ENCODE measurements at places on chromosomes 12 and 14. TPM values are rescaled to one million over a fixed set of nuclear protein-coding genes. Genes with fewer than 3 reads are reported as not detected.

- peak; percentile 87 for DNase-seq
Observed at GRCh38 chr14:100665511-100666032, 61.1 kb upstream of the DLK1 start.

DNA sequence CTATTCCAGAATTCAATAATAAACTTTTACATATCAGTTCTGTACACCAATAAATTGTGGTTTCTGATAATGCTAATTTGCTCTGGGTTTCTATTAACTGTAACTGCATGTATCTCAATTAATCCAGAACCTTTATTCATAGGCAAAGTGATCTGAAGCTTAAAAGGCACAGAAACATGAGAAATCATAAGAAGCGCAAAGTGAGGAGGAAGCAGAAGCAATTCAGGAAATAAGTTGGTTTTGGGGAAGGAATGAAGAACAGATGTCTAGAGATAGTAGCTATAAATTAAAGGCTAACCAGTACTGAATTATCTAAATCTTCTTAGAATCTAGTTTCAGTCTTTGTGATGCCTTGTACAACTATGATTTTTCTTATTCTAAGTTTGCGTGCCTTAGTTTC is 24.6 kb downstream of the KERA start:
- DNase-seq: no peak

GRCh38 chr14:65387628-65388027 is 24.9 kb upstream of the FUT8 start:
- DNase-seq: no peak

DNA sequence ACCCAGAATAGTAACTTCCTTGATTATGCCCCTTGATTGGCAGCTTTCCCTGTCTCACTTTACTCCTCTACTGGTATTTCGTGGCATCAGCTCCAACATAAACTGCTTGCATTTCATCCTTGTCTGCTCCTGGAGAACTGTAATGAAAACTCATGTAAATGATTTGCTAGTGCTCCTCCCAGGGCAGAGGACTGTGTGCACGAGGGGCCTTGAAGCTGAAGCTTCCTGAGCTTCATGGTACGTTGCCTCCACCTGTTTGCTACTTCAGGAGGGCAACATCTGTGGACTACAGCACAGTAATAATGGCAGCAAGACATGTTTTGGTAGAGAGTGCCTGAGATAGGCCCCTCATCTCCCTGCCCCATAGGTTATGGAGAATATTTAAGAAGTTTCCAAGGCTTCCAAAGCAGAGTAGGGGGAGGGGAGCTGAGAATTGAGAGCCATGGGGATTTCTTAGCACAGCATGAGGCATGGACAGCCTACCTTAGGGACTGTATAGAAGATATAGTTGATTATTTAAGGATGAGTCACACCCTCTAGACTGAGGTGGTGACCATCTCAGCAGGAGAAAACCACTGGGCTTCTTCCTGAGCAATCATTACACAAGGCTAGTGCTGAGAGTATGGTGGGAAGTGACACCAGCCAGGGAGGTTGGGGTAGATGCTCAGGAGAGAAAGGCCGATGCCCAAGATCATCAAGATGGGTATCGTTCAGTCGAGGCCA is 29.5 kb downstream of the CCDC198 start:
- DNase-seq: no peak

DNA sequence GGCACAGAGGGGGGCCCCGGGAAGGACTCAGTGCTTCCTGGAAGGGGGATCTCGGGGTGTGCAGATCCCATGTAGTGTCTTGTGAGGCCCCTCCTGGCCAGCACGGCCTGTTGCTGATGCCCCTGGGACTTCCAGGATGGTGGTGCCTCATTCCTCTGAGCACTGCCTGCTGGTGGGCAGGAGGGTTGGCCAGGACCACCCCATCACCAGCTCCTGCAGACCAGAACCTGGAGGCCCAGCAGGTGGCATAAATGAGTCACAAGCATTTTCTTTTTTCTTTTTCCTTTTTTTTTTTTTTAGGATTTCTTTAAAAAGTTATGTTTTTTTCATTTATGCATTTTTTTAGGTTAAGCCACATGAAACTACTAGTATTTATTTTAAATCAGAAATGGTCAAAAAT is 8.0 kb downstream of the MMP17 start:
- DNase-seq: peak; percentile 33

GRCh38 chr12:110353211-110353965 is 50.1 kb downstream of the ANAPC7 start:
- no peak for DNase-seq

- no peak for DNase-seq
Observed at GRCh38 chr14:61042220-61042619, 61.2 kb downstream of the SLC38A6 start.

DNA sequence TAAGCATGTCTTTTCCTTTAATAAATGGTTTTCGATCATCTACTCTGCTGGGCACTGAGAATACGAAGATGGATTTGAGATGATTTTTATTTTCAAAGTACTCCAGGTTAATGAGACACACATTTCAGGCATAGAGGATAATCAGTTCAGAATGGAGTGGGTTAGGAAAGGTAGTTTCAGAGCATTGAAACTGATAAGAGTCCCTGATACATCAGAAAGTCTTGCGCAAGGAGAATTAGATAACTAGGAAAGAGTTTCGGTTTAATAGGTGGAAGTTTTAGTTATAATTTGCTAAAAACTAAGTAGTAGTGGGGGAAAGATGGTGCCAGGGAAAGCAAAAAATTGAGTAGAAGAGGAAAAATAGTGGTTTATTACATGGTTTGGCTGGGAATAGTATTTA is 50.1 kb downstream of the ZDHHC17 start:
- DNase-seq: no peak

- DNase-seq: no peak
Observed at GRCh38 chr12:122206976-122207375, 3.5 kb downstream of the B3GNT4 start.

GRCh38 chr12:68798882-68799234 is 9.1 kb upstream of the MDM2 start:
- no peak for DNase-seq

DNA sequence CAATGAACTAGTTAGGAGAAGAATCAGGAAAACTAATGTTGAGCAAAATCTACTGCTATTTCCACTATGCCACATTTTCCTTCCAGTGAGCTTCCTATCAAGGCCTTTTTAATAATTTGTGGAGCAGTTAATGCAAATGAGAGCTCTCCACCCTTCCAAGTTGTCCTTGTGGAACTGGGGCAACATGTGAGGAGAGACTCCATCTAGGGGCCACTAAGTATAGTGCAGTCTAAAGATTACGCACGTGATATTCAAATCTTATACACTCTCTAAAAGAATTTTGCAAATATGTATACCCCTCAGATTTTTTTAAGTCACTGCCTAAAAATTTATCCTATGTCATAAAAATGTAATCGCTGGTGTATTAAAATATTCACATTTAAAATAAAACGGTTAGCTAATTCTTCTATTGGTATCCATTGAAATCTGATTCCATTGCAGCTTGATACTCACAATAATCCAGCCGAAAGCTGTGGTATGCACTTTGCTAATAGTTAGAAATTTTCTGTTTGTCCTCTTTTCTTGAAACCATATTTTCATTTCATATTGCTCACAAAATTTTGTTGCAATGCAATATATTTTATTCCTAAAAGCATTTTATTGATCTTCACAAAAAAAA is 100.1 kb downstream of the PAH start:
- DNase-seq: peak; percentile 51

DNA sequence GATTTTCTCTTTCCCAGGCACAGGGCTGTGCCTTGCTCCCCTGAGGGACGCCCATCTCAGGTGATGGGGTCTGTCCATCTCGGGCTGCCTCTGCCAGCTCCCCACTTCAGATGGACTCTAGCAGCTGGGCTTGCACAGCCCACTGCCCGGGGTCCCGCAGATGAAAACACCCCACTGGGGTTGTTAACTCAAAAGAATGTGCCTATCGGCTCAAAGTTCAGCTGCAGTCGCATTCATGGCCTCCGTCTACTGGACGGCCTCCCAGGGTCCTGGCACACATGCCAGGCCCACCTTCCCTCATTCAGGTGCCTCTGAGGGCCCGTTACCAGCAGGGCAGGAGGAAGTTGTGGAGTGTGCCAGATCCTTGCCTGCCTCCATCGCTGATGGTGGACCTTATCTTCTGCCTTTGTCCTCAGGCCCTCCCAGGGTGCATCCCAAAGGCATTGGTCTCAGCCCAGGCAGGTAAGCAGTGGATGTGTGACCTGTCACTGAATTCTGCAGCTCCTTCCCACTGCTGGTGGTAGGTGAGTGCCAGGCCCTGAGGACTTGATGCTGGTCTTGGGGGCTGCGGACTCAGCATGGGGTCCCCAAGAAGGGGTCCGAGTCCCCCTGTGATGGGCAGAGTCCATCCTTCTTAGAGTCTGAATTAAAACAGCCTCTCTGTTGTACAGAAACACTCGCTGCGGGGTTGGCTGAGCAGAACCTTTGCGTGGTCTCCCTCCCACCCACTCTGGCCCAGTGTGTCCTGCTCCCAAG is 324.6 kb upstream of the DIO3 start:
- no peak for DNase-seq

- DNase-seq: peak; percentile 63
Observed at GRCh38 chr14:59161561-59162175, 26.8 kb upstream of the DAAM1 start.

DNA sequence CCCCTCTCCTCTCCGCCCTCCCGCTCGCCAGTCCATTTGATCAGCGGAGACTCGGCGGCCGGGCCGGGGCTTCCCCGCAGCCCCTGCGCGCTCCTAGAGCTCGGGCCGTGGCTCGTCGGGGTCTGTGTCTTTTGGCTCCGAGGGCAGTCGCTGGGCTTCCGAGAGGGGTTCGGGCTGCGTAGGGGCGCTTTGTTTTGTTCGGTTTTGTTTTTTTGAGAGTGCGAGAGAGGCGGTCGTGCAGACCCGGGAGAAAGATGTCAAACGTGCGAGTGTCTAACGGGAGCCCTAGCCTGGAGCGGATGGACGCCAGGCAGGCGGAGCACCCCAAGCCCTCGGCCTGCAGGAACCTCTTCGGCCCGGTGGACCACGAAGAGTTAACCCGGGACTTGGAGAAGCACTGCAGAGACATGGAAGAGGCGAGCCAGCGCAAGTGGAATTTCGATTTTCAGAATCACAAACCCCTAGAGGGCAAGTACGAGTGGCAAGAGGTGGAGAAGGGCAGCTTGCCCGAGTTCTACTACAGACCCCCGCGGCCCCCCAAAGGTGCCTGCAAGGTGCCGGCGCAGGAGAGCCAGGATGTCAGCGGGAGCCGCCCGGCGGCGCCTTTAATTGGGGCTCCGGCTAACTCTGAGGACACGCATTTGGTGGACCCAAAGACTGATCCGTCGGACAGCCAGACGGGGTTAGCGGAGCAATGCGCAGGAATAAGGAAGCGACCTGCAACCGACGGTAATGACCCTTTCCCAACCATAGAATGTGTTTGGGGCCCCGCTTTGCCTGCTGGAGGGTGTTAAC is 615 bp downstream of the CDKN1B start:
- peak; percentile 25 for DNase-seq

- peak; percentile 77 for DNase-seq
Observed at GRCh38 chr12:110266980-110267620, 13.9 kb upstream of the ATP2A2 start.

GRCh38 chr14:67574156-67574555 is 25.9 kb downstream of the PIGH start:
- DNase-seq: no peak

- no peak for DNase-seq
Observed at GRCh38 chr12:3632256-3632655, 120.7 kb downstream of the CRACR2A start.

- DNase-seq: peak; percentile 98
Observed at GRCh38 chr12:27383429-27384260, 51.0 kb downstream of the BMAL2 start.

DNA sequence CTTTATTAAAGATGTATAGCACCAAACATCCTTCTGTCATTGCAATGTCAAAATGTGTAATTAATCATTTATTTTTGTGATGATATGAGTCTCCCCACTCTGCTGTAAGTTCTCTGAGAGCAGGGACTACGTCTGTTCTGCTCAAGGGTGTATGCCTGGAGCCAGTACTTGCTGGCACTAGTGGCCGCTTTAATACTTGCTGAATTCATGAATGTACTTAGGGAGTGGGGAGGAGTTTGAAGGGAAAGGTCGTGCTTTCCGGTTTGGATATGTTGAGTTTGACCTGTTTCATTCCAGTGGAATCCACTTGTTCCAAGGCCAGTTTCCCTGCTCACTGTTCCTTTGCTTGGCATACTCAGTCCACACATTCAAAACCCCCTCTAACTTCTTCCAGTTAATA is 1.9 kb upstream of the DCAF5 start:
- DNase-seq: peak; percentile 70

DNA sequence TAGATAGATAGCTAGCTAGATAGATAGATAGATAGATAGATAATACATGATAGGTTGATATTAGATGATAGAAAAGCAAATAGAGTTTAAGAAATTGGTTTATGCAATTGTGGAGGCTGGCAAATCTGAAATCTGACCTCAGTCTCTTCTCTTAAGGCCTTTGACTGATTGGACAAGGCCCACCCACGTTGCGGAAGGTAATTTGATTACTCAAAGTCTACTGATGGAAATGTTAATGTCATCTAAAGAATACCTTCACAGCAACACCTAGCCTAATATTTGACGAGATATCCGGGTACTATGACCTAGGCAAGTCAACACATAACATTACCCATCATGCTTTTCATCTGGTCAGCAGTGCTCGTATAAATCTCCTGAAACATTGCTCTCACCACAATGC is 190.4 kb downstream of the ZFP36L1 start:
- DNase-seq: no peak

DNA sequence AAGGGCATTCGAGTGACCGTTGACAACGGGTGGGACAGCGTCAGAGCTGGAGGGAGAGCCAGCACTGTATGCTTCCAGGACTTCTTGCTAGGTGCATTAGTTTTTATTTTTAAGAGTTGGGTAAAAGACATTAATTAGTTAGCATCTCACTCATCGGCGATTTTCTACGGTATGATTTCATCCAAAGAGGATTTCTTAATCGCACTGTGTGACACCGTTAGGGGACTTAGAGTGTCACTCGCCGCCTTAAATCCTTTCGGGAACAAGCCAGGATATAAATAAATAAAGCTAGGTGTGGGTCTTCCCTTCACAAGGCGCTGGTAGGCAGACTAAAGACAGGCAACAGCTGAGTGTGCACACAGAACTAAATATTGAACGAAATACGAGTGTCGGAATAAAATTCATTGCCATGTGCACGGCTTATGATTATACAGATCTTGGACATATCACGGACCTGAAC is 869 bp upstream of the NOVA1 start:
- DNase-seq: no peak

- peak; percentile 90 for DNase-seq
Observed at GRCh38 chr14:23057757-23058653, 685 bp upstream of the CDH24 start.

- DNase-seq: no peak
Observed at GRCh38 chr14:21334202-21334906, 49.5 kb downstream of the SUPT16H start.

GRCh38 chr14:69877492-69877891 is 1.7 kb upstream of the SMOC1 start:
- DNase-seq: no peak

The KCNC2 gene
- total RNA-seq: not detected

The CCDC196 gene
- not detected for total RNA-seq

The CELA1 gene
- total RNA-seq: not detected

The CCDC197 gene
- total RNA-seq: not detected

The TMPRSS12 gene
- not detected for total RNA-seq

The NFATC4 gene
- 11.5 TPM for total RNA-seq

The FGD4 gene
- total RNA-seq: 3.9 TPM

The BDKRB1 gene
- total RNA-seq: 0.69 TPM

The ACSS3 gene
- total RNA-seq: not detected

The PLEKHD1 gene
- total RNA-seq: 0.15 TPM

The RAB35 gene
- total RNA-seq: 64.1 TPM
